ENCODE measurements at places on chromosomes 16 and 17. TPM values are rescaled to one million over a fixed set of nuclear protein-coding genes. Genes with fewer than 3 reads are reported as not detected.
A peak's percentile ranks its signal among the peaks of the same experiment; 100 is the strongest.

DNA sequence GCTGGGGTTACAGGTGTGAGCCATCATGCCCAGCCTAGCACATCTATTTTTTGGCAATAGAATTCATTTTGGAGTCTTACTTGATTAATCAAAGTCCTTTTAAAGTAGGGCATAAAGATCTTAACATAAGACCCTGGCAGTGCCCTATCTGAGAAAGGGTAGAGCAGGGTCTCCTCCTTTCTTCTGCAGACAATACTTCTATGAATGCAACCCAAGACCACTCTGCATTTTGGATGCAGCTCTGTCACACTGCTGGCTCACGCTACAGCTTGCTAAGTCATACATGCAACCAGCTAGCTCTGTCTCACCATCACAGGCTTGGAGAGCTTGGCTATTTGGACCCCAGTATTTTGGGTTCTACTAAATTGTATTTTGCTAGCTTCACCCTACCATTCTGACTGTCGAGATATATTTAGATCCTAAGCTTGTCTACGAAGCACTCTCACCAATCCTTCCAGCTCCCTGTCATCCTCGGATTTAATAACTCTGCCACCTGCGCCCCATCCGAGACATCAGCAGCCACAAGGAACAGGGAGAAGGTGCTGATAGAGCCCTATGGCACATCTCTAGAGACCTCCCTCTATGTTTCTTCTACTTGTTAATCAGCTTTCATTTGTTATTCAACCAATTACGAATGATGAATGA lies 45.1 kb downstream of the RBFOX3 start:
- no peak for DNase-seq

GRCh38 chr16:11202260-11203091 lies 53.5 kb downstream of the SOCS1 start:
- peak; percentile 65 for DNase-seq

GRCh38 chr17:77318491-77319210 lies 177.9 kb downstream of the SEC14L1 start:
- DNase-seq: no peak

DNA sequence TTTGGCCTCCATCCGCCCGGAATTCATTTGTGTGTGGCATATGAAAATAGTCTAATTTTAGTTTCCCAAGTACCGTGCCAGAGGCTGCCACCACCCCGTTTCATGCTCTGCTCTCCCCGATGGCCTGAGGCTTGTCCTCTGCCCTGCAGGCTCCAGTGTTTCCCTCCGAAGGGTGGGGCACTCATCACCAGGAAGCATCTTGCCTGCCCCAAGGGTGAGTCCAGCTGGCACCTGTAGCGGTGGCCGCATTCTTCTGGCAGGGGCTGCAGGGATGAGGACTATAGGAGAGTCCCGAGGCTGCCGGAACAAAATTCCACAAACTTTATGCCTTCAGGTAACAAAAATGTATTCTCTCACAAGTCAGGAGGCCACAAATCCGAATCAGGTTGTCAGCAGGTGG lies 23.1 kb upstream of the CMIP start:
- DNase-seq: no peak

ATP6V0C gene
- total RNA-seq: 188 TPM

PMFBP1 gene
- total RNA-seq: 4.1 TPM

Data from endodermal cell (in vitro differentiated cells).